ENCODE measurements at places on chromosomes 5 and 9.

DNA sequence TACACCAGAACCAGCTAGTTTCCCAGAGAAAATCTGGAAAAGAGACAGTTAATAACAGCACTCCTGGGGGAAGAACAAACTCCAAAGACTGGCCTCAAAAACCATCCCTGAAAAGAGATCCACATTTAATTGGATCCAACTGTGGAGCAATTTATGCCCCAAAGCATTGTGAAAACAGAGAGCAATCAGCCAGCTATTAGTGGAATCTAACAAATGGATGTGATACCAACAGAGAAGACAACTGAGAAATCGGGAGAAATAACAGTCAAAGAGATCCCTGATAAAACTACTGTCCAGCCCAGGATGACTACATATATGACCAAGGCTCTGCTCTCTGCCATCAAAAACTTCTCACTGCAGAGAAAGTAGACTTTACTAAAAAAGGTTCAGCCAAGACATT, 40.5 kb upstream of the TRIO start:
- DNase-seq = no peak

- no peak for DNase-seq
Observed at GRCh38 chr5:178538741-178539229, 51.4 kb downstream of the COL23A1 start.

DNA sequence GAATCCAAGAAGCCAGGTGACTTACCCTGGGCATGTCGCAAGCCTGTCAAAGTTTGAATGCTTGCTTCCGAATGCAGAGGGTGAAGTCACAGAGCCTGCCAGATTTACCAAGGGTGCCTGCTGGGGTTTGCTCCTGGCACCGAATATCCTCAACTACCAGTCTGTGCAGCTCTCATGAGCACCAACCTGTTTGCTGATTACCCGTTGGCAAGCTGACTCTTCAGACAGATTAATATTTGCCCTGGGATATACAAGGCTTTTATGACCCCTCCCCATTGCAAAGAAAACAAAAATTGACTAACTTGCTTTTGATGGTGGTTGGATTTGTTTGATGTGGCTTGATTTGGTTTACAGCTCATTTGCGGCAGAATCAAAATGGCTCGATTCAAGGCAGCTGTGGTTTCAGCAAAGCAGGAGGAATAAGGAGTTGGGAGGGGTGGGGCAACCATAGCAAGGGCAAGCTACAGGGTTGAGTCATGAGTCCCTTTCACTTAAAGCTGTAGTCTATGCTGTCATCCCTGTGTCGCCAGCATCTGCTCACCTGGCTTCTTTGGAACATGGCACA, 82.3 kb upstream of the AGXT2 start:
- DNase-seq = peak; percentile 26

- DNase-seq = no peak
Observed at GRCh38 chr9:94622087-94622800, 17.1 kb downstream of the FBP1 start.

- DNase-seq = no peak
Observed at GRCh38 chr5:146675636-146676035, 159.6 kb upstream of the GPR151 start.

DNA sequence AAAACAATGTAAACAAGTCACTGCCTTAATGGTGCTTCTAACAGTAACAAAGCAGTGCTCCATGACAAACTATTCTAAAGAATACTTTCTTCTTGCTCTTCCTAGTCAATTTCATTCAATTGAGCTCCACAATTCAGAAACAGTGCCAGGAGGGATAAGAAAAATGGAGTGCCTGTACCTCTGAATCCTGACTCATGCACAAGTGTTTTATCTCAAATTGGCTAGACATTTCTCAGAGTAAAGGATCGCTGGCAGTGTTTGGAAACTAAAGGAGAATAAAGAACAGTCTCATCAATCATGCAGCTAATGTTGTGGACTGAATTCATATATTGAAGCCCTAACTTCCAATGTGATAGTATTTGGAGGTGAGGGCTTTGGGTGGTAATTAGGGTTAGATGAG, 27.6 kb downstream of the SLC25A51 start:
- no peak for DNase-seq

DNA sequence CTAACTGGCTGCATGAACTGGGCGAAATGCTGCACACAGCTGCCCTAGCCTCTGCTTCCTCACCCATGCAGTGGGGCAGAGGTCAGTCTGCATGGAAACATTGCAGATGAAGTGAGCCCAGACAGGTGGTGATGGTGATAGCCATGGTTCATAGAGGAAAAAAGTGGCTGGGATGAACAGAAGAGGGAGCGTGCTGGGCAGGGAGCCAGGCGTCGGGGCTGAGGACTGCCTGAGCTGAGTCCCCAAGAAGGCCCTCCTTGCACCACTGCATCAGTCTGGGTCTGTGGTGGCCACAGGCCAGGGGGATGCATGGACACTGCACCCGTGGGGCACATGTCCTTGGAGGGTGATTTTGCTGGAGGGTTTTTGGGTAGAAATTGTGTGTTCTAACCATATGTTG, 80.5 kb downstream of the AMBP start:
- DNase-seq = no peak
